ENCODE measurements at places on chromosomes 4 and X. TPM values are rescaled to one million over a fixed set of nuclear protein-coding genes. Genes with fewer than 3 reads are reported as not detected.

Gene BST1
- polyA plus RNA-seq, result 14.4 TPM

Gene TLL1
- polyA plus RNA-seq, result 2.0 TPM

DNA sequence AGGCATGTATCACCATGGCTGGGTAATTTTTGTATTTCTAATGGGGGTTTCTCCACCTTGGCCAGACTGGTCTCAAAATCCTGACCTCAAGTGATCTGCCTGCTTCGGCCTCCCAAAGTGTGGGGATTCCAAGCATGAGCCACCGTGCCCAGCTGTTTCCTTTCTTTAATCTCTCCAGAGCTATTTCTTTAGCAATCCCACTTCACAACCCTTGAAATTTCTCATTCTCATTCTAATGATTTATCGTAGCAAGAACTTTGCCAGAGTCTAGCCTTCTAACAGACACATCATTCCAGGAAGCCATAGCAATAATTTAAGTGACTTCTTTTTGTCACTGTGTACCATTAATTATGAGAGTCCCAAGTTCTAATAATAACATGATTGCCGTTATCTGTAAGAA, 68.6 kb downstream of the RXFP1 start:
- no peak for DNase-seq

- DNase-seq, result no peak
Observed at GRCh38 chrX:112851161-112851779, 10.6 kb upstream of the AMOT start.

DNA sequence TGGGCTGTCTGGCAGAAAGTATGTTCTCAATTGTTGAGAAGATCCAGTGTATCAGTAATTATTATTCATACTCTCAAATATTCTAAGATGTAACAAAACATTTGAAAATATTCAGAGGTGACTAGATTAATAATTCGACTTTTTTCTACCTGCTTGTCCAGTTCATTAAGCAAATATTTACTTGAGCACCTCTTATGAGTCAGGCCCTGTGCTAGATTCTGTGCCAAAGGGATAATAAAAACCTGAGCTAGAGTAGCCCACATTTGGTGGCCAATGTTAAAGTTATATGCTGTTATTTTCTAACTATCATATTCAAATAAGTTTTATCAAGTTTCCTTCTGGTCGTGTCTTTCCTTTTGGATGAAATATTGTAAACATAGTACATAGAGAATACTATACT, 58.5 kb downstream of the ARHGAP10 start:
- no peak for DNase-seq

DNA sequence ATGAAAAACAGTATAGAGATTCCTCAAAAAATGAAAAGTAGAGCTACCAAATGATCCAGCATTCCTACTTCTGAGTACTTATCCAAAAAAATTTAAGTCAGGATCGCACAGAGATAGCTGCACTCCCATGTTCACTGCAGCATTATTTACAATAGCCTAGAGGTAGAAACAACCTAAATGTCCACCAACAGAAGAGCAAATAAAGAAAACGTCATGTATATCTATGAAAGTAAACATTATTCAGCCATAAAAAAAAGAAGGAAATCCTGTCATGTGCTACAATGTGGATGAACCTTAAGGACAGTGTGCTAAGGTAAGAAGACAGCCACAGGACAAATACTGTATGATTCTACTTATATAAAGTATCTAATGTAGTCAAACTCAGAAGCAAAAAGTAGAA, 12.4 kb downstream of the THOC2 start:
- no peak for DNase-seq

DNA sequence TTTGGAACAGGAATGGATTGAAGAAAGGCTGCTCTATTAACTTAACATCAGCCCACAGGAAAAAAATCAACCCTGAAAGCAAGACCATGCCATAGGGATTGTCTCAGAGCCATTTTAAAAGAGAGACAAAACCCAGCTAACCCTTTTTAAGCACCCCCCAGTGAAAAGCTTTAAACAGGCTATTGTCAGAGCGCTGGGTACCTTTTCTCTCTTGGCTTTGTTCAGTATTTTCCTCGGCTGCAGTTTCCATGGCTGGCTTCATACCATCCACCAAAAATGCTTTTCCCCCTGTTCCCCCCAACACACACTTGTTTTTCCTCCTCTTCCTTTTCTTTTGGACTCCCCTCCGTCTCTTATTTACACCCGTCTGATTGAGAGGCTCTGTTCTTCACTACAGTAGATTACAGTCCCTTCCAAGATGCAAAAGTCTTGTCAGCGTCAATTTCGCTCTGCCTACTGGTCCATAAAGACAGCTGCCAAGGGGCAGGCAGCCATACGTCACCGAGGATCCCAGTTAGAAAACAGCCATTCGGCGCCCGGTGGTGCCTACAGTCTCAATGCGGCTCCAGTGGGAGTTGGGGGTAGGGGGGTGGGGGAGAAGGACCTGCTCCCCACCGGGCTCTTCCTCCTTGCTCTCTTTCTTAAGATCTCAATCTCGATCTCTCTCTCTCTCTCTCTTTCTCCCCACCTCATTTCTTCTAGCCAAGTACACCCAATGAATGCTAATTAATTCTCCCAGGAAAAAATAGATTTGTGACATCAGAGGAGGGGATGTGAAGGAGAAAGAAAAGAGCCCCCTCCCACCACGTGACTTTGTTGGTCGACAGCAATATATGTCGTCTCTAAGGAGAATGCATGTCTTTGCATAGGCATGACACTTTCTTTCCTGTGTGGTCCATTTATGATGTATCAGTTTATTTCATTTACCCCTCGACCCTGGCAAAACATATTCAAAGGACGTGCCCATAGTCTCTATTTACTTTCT, at the start of gene GPM6B:
Gene GPM6B, minus strand, starts transcription at position 451 of the 985 bp plus-strand sequence. Its CDS starts 189 bp downstream, at position 262.
- DNase-seq, result no peak

DNA sequence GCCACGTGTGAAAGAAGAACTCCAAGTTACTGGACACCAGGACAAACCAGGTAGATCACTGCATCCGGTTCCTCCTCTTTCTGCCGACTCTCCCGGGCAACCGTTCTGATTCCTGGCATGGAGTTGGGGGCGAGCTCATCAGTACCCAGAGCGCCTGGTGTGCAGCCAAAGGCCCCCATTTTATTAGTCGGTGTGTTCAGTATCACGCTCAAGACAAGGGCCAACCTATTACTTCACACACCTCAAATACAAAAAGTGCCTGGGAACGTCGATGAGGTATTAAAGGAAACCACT, 2.8 kb upstream of the CTBP1 start:
- no peak for DNase-seq

- no peak for DNase-seq
Observed at GRCh38 chrX:108412783-108413182, 25.4 kb downstream of the COL4A6 start.

GRCh38 chrX:107711521-107712181, 63.9 kb downstream of the TSC22D3 start:
- no peak for DNase-seq

Measured in right renal cortex interstitium (tissue), 3 donors.